Thoracic aorta (tissue), 2 donors: ENCODE measurements at places on chromosomes 16 and 17. TPM values are rescaled to one million over a fixed set of nuclear protein-coding genes. Genes with fewer than 3 reads are reported as not detected.

Gene FA2H
- total RNA-seq, result not detected

Gene IL17C
- 0.92 TPM for total RNA-seq

DNA sequence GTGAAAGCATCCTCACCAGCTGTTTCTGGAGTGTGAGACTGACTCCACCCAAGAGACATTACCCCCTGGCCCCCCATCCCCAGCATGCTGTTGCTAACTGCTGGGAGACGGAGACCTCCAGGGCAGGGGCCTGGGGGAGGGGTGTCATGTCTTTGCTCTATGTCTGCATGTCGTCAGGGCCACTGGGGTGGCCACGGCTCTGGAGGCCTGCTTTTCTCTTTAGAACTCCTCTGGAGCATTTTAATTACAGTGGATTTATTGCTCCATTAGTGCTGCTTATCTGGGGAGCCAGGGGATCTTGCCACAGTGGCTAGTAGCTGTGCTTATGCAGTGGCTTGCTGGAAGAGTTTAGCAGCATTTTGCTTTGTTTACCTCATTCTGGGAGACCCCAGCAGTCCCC is 32.3 kb downstream of the CLEC16A start:
- no peaks in the 10 kb centered on the region for H3K27me3 ChIP-seq
- H3K4me1 ChIP-seq, result peaks cover 35% of the 10 kb centered on the region
- H3K36me3 ChIP-seq, result peaks cover 4% of the 10 kb centered on the region
- no peak for DNase-seq
- H3K4me3 ChIP-seq, result no peak overlapping the region
- no peak overlapping the region for H3K27ac ChIP-seq

DNA sequence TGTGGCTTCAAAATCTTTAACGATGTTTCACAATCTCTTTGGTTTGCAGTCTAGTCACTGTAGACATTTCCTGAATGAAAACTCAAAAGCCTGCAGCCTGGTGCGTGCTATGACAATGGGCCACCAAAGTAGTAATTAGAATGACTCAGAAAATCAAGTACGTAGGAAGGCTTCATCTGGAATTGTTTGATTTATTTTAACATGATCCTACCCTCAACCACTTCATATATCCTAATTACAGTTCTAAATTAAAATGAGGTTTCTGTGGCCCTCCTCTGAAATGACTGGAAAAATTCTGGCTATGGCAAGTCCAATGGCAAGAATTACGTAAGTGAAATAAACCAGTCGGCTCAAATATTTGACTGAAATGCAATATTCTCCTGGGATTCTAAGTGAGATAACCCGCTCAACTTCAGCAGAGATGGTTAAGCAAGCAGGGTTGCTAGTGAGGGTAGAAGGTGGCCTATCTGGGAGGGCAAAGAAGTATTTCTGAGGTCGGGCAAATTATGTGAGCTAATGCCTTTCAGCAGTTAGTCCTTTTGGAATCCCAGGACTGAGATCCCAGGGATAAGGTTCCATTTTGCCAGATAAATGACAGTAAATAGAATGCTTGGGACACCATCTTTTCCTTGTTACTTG is 145.6 kb upstream of the MYOCD start:
- no peaks in the 10 kb centered on the region for H3K27me3 ChIP-seq
- H3K27ac ChIP-seq, result no peak overlapping the region
- H3K4me1 ChIP-seq, result peaks cover 12% of the 10 kb centered on the region
- no peaks in the 10 kb centered on the region for H3K36me3 ChIP-seq
- H3K4me3 ChIP-seq, result no peak overlapping the region

DNA sequence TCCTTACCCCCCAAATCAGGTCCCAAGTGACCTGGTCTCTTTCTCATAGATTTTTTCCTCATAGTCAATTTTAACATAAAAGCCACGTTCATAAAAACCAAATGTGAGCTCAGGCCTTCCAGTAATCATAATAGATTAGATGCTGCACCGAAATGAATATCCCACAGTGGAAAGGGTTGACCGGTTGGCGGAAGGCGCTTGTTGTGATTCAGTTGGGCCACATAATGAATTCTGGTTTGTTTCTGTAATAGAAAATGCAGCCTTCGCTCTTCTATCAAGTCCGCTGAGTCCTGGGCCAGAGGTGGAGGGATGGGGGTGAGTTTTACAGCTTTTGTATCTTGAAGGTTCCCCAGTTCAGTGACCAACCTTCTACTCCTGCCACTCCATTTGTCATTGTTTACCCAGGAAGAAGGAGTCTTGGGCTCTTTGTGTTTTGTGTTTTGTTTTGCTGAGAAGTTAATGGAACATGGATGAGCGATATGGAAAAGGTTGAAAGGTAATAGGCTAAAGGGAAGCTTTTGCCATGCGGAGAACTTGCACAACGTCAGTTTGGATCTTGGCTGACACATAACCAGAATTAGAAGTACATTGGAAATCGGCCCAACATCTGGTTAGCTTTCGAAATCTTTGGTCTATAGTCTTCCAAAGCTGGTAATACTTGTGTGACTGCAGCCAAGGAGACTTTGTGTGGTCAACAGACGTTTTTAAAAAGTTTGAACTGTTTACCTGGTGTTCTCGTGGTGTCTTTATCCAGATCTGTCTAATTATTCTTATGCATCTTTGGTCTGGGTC is 89.5 kb downstream of the CLEC16A start:
- peaks cover 15% of the 10 kb centered on the region for H3K4me1 ChIP-seq
- no peaks in the 10 kb centered on the region for H3K36me3 ChIP-seq
- H3K27me3 ChIP-seq, result no peaks in the 10 kb centered on the region
- H3K27ac ChIP-seq, result no peak overlapping the region

Gene MMP15
- total RNA-seq, result 2.1 TPM

Gene ELMO3
- 1.4 TPM for total RNA-seq

GRCh38 chr16:58119509-58119845 is 9.7 kb downstream of the CFAP20 start:
- H3K4me1 ChIP-seq, result peaks cover 15% of the 10 kb centered on the region
- no peak for DNase-seq
- H3K4me3 ChIP-seq, result no peak overlapping the region
- peaks cover 22% of the 10 kb centered on the region for H3K36me3 ChIP-seq
- H3K27ac ChIP-seq, result no peak overlapping the region

DNA sequence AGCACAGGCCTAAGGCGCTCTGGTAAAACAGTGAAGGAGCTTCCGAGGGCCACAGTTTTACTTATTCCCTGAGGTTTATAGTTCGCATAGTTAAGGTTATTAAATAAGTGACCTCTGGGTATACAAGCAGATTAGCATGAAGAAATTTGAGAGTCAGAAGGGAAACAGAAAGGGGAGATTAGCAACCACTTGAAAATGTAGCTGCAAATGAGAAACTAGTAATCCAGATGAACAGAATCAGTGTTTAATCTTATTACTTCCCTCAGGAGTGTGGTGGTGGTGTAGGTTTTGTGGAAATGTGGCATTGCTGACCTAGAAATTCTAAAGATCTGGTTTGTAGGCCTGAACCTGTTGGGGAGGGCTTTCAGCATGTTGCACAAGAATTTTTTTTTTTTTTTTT is 130.4 kb downstream of the CCDC182 start:
- DNase-seq, result no peak
- no peak overlapping the region for H3K4me3 ChIP-seq
- no peaks in the 10 kb centered on the region for H3K36me3 ChIP-seq

Gene RHBDF1
- total RNA-seq, result 138 TPM

- no peak for DNase-seq
- H3K27me3 ChIP-seq, result no peaks in the 10 kb centered on the region
- H3K4me1 ChIP-seq, result no peaks in the 10 kb centered on the region
- no peak overlapping the region for H3K4me3 ChIP-seq
- no peak overlapping the region for H3K27ac ChIP-seq
Measured at GRCh38 chr17:78946131-78946530, 20.9 kb upstream of the TIMP2 start.

GRCh38 chr16:27111486-27111885 is 44.8 kb downstream of the C16orf82 start:
- no peak overlapping the region for H3K27ac ChIP-seq
- H3K36me3 ChIP-seq, result no peaks in the 10 kb centered on the region
- DNase-seq, result no peak
- no peak overlapping the region for H3K4me3 ChIP-seq
- H3K27me3 ChIP-seq, result no peaks in the 10 kb centered on the region

DNA sequence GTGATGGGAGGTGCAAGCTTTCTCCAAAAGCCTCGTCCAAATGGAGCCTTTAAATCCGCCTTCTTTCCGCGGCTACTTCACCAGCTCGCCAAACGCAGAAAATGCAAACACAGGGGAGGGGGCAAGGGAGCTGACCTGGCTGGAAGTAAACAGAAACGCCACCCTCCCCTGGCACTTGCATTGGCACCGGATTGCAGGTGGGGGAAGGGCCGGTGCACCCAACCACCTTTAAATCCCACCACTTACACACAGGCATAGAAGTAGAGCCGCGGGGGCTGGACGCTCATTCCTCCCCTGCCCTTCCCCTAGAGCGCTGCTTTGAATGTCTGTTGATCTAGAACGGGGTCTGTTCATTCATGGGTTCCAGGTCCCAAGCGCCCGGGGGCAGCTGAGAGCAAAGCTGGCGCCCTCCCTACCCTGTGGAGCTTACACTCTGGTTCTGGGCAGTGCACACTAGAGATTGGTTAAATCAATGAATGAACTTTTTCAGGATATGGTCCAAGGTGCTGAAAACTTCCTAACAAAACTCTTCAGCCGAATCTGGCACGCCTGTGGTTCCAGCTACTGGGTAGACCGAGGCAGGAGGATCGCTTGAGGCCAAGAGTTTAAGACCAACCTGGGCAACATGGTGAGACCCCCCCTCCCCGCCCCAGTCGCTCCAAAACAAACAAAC is 920 bp upstream of the ZCCHC14 start:
- DNase-seq, result no peak
- H3K36me3 ChIP-seq, result no peaks in the 10 kb centered on the region

DNA sequence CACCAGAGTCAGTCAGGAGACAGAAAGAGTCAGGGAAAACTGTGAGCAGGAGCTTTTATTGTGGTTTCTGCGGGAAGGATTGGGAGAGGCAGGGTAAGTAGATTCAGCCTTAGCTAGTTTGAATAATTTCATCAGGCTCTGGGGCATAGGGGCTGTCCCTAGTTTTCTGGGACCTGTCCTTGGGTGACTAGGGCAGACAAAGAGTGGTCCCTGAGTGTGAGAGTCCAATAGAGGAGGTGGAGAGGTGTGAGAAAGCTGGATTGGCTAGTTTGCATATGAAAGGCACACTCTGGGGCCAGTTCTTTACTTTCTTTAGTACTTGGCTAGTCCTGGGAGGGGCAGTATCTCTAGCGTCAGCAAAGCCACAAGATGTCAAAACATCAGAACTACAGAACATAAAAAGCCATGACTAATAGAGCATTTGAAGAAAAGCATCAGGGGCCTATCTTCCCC is 255.6 kb downstream of the HS3ST3A1 start:
- no peak overlapping the region for H3K4me3 ChIP-seq
- H3K36me3 ChIP-seq, result no peaks in the 10 kb centered on the region
- DNase-seq, result no peak
- H3K27ac ChIP-seq, result no peak overlapping the region
- no peaks in the 10 kb centered on the region for H3K27me3 ChIP-seq
- no peaks in the 10 kb centered on the region for H3K4me1 ChIP-seq

GRCh38 chr16:65621640-65622039 is 499.8 kb upstream of the CDH11 start:
- DNase-seq, result no peak
- H3K36me3 ChIP-seq, result no peaks in the 10 kb centered on the region
- H3K4me1 ChIP-seq, result no peaks in the 10 kb centered on the region
- H3K4me3 ChIP-seq, result no peak overlapping the region

DNA sequence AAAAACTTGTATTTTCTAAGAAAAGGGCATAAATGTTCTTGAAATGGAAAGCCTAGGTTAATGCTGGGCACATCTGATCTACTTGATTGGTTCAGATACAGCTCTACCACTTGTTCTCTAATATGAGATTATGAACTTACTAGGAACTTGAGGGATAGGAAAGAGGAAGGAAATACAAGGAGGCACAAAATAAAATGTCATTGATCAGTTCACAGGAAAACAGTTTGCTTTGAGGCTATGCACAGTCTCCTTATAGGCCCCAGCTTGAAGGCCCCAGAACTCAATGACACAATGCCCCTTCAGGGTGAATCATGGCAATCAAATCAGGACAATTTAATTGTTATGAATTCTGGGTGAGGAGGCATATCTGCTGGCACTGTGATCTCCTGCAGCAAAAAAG is 27.1 kb downstream of the NXPH3 start:
- peaks cover 55% of the 10 kb centered on the region for H3K4me1 ChIP-seq
- H3K27me3 ChIP-seq, result no peaks in the 10 kb centered on the region
- peak overlapping the region; percentile 69 for H3K27ac ChIP-seq
- peaks cover 50% of the 10 kb centered on the region for H3K36me3 ChIP-seq
- H3K4me3 ChIP-seq, result no peak overlapping the region

Gene MT1G
- 34.7 TPM for total RNA-seq

DNA sequence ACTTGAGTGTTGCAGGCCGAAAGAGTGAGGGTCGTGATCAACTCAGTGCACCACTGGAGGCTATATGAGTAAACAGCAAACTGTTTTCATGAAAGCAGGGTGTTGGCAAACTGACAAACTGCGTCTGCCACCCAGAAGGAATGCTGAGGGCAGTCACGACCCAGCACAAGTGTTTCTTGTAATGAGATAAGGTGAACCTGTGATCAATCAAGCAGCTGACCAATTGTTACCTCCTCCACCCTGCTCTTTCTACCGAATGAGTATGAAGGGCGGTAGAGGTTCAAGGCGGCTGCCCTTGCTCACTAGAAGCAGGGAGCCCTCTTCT is 5.5 kb upstream of the SRL start:
- H3K27ac ChIP-seq, result no peak overlapping the region
- DNase-seq, result no peak
- no peak overlapping the region for H3K4me3 ChIP-seq
- H3K36me3 ChIP-seq, result no peaks in the 10 kb centered on the region
- H3K4me1 ChIP-seq, result no peaks in the 10 kb centered on the region
- no peaks in the 10 kb centered on the region for H3K27me3 ChIP-seq

Gene CCR7
- not detected for total RNA-seq

- DNase-seq, result no peak
- H3K27ac ChIP-seq, result no peak overlapping the region
Measured at GRCh38 chr17:61088556-61088955, 311.1 kb upstream of the TBX2 start.

- no peak overlapping the region for H3K27ac ChIP-seq
- H3K36me3 ChIP-seq, result no peaks in the 10 kb centered on the region
- peaks cover 2% of the 10 kb centered on the region for H3K4me1 ChIP-seq
- no peaks in the 10 kb centered on the region for H3K27me3 ChIP-seq
- DNase-seq, result no peak
Measured at GRCh38 chr16:81778231-81778630, 860 bp upstream of the PLCG2 start.

DNA sequence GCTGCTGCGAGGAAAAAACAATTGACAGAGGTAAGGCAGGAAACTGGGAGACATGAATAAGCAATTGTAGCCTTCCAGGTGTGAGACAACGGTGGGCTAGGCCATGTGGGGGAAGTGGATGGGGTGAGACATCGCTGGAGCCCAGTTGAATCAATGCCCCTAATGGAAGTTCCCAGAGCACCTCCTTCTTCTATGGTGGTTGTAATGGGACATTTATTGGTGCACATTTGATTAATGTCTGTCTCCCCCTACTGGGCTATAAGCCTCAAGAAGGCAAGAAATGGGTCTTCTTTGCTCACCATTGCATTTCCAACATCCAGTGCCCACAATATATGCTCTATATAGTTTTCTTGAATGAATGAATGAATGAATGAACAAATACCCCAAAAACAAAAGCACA is 22.7 kb upstream of the CD300E start:
- no peak overlapping the region for H3K4me3 ChIP-seq
- H3K4me1 ChIP-seq, result no peaks in the 10 kb centered on the region
- no peaks in the 10 kb centered on the region for H3K27me3 ChIP-seq
- no peaks in the 10 kb centered on the region for H3K36me3 ChIP-seq

- H3K4me3 ChIP-seq, result no peak overlapping the region
- no peak overlapping the region for H3K27ac ChIP-seq
- peaks cover 28% of the 10 kb centered on the region for H3K36me3 ChIP-seq
- no peak for DNase-seq
Measured at GRCh38 chr17:2289878-2290478, 13.6 kb downstream of the SMG6 start.
